ENCODE measurements at places on chromosomes 3 and 15. TPM values are rescaled to one million over a fixed set of nuclear protein-coding genes. Genes with fewer than 3 reads are reported as not detected.

The CTXN2 gene
- total RNA-seq = not detected

The LIPH gene
- total RNA-seq = 0.19 TPM

The OSBPL10 gene
- 2.2 TPM for total RNA-seq

The ATR gene
- total RNA-seq = 27.3 TPM

DNA sequence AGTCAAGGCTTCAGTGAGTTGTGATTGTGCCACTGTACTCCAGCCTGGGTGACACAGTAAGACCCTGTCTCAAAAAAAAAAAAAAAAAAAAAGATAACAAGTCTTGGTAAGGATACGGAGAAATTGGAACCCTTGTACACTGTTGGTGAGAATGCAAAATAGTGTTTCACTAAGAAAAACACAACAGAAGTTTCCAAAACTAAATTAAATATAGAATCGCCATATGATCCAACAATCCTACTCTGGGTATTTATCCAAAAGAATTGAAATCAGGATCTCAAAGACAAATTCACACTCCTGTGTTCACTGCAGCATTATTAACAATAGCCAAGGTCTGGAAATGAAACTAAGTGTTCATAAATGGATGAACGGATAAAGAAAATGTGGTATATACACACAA is 149.4 kb downstream of the ERC2 start:
- DNase-seq = no peak

- DNase-seq = no peak
Observed at GRCh38 chr3:14440531-14441239, 38.3 kb downstream of the SLC6A6 start.

- peak; percentile 30 for DNase-seq
Observed at GRCh38 chr3:152269831-152270734, 1.4 kb downstream of the MBNL1 start.

GRCh38 chr15:98914626-98915025 is 93.0 kb downstream of the PGPEP1L start:
- DNase-seq = no peak

GRCh38 chr15:23038726-23039142 is 635 bp downstream of the TUBGCP5 start:
- DNase-seq = no peak

GRCh38 chr15:31021067-31021665 is 29.7 kb upstream of the MTMR10 start:
- no peak for DNase-seq

DNA sequence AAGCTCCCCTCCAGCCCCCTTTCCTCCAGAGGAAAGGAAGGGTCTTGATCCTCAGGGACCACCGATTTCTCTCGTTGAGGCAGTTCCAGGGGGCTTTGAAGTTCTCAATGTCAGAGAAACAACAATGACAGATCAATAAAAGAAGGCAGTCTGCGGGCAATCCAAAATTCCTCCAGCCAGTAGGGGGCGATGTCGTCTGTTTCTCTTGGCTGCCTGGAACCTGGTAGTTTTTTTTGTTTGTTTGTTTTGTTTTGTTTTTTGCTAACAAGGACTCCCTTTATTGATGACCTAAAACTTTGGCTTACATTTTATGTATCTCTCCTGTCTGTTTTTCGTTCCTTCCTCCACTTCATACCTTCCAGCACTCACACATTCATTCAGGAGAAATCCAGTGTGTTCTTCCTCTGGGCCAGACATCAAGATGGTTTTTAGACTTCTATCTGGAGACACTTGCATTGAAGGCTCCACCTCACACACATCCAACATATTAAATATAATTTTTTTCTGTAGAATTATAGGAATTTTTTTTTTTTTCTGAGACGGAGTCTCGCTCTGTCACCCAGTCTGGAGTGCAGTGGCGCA is 276.6 kb downstream of the RPLP1 start:
- DNase-seq = peak; percentile 64
